ENCODE measurements at places on chromosomes 2 and 18.

GRCh38 chr2:174397773-174398172 lies 2.2 kb downstream of the SCRN3 start:
- DNase-seq: no peak

DNA sequence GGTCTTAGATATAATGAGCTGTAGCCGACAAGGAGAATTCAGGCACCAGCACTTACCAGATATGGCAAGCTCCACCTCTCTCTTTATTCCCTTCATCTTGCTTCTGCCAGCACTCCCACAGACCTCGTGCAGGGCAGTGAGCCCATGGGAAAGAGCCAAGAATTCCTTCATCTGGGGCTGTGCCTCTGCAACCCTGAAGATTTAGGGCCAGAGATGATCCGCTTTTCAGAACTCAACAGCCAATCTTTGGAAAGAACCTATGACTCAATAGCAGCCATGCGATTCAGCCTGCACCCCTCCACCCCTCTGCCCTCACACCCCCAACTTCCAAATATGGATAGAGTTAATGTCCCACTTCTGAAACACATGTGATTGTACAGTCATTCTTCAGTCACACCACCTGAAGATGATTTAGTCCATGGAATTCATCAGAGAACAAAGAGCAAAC lies 533.7 kb upstream of the TNP1 start:
- DNase-seq: no peak

DNA sequence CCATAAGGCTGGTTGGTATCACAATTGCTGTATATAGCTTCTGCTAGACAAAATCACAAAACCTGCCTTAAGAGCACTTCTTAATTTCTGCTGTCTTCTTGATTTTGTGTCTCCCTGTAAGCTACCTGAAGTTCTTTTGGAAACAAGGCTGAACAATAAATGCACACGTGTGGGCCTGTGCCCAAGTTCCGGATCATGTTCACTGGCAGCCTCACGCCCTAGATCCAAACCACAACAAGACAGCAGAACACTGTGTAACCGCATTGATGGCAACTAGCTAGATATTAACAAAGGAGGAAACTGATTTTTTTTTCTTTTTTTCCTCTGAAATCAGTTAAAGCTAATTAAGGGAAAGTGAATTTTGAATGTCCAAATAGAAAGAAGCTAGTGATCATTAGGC lies 81.5 kb upstream of the LYPD6B start:
- no peak for DNase-seq

DNA sequence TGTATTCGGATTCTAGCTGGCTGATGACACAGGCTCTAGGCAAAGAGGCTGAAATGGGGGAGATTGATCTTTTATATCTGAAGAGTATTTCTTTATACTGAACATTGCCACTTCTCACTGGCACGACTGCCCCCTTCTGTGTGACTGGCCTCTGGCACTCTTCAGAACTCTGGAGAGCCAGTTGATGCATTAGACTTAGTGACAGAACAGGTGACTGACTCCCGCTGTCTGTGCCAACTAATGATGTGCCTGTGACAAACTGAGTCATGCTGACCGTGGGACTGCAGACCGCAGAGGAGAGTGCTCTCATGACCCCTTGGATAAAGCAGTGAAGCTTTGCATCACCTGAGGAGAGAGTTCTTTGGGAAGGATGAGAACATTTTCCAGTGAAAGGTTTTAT lies 14.4 kb downstream of the MGAT5 start:
- no peak for DNase-seq

GRCh38 chr2:238174291-238174690 lies 15.5 kb downstream of the ERFE start:
- DNase-seq: no peak

DNA sequence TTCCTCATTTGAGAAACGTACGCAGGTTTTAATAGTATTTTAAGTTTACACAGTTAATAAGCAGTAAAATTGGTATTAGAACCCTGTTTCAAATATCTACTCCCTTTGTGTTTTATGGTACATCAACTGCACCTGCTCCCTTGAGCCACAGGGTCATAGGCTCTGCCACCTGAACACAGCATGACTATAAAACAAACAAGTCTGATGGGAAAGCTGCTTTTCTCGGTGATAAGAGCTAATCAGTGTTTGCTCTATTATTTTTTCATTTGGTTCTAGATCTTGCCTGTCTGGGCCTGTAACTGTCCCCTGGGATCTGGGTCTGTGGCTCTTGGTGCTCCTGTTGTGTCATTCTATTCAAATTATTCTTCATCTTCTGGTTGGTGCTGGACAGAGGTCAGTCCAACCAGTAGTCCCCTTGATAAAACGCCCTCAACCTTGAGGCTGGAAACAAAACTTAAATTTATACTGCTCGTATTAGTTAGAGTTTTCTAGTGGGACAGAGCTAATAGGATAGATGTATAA lies 314.8 kb upstream of the LRP1B start:
- no peak for DNase-seq

- DNase-seq: no peak
Observed at GRCh38 chr18:43571078-43571689, 293.9 kb upstream of the SYT4 start.

DNA sequence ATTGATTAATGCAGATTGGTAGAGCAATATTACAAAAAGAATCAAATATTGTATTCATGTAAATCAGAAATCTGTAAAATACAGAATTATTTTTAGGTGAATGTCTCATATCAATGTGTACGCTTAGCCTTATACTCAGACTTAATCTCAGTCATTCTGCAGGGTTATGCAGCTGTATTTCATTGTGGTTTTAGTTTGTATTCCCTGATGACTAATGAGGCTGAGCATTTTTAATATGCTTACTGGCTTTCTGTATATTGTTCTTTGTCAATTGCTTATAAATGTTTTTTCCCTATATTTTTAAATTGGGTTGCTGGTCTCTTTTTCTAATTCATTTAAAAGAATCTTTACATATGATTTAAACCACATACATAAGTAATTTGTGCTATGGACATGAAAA lies 50.1 kb downstream of the CDH19 start:
- no peak for DNase-seq

DNA sequence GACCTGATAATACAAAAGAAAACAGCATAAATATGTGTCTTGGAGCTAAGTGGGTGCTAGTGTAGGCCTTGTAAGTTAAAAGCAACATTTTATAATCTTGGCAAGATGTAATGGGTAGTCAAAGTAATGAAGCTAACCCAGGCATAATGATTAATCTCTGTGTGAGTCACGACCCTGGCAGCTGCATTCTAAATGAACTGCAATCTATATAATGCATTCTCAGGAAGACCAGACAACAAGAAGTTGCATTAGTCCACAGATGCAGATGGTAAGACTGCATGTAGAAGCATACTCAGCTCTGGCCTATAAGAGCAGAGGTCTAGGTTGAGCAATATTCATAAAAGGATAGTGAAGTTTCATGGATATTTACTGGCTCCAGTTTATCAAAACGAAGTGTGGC lies 85.6 kb upstream of the ETAA1 start:
- DNase-seq: no peak

DNA sequence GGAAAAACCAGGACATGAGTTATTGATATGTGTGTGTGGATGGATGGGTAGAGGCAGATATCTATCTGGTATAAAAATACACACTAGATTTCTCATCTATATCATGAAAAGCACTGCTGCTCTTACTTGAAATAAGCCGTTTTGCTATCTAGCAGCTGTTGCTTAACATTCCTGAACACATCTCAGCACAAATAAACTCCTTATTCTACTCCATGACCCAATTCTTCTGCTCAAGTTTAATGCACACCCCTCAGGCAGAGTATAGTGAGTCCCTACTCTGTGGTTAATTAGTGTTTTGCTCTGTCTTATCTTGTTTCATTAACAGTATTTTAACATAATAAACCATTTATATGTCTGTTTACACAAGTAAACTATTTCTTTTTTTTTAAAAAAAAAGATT lies 134.2 kb downstream of the CBLN2 start:
- no peak for DNase-seq

DNA sequence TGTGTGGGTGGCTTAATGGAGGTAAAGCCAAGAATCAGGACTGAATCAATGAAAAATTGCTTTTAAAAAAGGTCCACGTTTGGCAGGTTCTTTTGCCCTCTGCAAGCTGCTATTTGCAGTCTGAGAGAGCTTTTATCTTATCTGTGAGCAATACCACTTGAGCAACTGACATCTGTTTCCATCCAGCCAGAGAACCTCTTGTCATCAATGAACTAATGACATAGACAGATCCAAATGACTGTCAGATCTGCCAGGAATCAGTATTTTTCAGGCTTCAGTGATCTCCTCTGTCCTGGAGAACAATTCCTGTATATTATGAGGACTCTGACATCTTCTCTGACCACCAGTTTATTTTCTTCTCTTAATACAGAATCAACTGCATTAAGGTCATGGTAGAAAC lies 608.1 kb downstream of the LRP1B start:
- no peak for DNase-seq

DNA sequence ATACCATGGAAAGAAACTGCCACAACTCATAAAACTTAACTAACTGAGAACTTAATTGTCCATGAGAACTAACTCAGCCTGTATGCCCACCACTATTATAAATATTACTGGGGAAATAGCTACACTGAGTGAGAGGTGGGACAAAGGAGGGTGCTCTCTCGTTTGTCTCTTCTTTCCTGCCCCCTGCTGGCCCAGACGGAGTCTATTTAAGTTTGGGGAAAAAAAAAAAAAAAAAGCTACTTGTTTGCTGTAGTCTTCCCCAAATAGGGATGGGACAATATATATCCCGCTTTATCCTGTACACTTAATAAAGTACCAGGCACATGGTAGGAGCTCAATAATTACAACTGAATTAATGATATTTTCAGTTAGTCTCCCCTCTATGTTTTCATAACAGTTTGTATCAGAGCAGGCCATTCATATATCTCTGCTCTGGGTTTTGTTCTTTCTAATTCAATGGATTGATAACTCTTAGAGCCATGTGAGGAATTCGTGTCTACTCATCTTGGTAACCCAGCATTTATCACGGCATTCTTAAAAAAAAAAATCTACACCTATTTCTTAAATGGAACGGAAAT lies 647.6 kb upstream of the PKDCC start:
- DNase-seq: no peak

GRCh38 chr2:206614811-206615210 lies 27.5 kb upstream of the FAM237A start:
- no peak for DNase-seq

DNA sequence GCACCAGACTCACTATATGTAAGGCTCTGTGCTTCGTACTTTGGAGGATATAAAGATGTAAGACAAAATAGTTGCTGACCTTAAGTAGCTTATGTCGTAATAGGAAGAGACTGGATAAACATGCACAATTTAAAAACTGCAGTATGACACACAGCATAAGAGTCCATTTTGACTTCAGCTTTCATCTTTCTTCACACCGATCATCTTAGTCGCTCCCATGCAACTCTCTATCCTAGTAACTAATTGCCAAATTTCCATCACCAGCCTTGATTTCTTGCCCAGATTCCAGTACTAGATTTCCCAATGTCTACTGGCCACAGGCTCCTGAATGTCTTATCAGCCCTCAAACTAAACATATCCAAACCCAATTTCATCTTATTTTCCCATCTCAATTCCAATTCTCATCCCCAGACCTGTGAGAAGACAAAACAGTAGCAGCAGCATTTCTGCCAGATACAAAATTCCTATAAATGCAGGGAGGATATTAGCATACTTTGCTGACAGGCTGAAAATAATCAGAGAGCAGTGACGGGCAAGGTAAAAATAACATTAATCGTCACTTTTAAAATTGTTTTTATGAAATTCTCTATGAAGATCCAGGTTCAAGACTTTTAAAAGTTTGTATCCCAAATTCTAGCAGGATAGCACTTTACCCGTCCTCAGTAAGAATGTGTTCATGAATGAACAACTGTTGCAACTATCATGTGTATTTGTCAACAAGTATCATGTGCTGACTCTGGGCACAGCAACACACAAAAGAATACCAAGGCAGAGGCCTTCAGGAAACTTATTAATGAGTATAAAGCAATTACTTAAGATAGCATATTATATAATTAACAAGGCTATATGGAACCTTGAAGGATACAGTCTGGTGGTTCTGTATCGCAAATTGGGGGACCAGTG lies 42.2 kb downstream of the KIDINS220 start:
- DNase-seq: no peak

DNA sequence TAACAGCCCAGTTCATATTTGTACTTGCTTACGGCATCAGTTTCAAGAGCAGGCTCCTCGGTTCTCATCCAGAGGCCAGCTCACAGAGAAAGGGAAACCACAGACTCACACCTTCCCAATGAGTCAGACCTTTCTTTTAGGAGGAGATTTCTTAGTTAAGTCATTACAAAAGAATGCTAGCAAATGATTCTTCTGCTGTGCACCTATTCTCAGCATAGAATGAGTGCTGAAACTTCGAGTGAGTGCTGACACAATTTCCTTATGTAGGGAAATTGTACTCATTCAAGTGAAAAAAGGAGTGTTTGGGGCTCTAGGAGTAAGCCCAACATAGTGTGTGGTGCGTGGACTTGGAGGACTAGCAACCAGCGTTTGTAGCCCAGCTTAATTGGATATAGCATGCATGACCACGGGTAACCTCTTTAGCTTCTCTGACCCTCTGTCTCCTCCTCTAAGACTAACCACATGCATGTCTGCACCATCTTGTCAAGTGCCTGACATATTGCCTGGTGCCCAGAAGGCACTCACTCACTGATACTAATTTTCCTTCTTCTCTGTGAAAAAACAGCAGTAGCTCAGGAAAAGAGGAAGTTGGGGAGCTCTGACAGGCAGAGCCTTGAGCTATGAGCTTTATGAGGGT lies 87.0 kb downstream of the ALPK2 start:
- peak; percentile 82 for DNase-seq

GRCh38 chr2:208268156-208268952 lies 2.3 kb downstream of the PIKFYVE start:
- DNase-seq: no peak

DNA sequence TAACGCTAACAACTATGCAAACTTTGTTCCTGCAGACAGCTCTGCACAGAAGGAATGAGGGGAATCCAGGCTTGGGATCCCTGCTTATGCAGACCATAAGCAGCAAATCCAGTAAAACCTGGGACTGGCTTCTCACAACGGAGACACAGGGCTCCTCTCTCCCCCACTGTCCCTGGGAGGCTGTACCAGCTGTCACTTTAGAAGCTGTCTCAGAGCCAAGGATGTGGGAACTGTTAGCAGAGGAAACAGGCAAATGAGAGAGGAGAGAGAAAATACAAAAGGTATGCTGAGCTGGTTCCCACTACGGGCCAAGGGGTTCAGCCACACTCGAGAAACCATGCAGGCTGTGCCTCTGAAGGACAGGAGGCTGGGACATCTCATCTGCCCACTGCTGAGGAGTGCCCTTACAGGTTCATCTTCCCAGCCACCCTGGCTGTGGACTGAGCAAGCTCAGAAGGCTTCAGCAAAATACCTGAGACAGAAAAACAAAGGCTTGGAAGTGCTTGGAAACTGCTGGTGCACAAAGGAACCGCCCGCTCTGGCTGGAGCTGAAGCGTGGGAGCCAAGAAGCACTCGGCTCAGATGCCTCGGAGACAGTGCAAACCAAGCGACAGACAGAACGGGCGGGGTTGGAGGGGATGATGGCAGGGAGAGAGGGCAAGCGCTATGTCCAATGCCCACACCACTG lies 72.5 kb downstream of the FAM210A start:
- DNase-seq: no peak
